ENCODE measurements at places on chromosomes 5 and 9.

GRCh38 chr5:6454628-6455053 is 6.0 kb downstream of the UBE2QL1 start:
- no peak for DNase-seq

GRCh38 chr9:18385696-18386490 is 88.1 kb upstream of the ADAMTSL1 start:
- DNase-seq = no peak

DNA sequence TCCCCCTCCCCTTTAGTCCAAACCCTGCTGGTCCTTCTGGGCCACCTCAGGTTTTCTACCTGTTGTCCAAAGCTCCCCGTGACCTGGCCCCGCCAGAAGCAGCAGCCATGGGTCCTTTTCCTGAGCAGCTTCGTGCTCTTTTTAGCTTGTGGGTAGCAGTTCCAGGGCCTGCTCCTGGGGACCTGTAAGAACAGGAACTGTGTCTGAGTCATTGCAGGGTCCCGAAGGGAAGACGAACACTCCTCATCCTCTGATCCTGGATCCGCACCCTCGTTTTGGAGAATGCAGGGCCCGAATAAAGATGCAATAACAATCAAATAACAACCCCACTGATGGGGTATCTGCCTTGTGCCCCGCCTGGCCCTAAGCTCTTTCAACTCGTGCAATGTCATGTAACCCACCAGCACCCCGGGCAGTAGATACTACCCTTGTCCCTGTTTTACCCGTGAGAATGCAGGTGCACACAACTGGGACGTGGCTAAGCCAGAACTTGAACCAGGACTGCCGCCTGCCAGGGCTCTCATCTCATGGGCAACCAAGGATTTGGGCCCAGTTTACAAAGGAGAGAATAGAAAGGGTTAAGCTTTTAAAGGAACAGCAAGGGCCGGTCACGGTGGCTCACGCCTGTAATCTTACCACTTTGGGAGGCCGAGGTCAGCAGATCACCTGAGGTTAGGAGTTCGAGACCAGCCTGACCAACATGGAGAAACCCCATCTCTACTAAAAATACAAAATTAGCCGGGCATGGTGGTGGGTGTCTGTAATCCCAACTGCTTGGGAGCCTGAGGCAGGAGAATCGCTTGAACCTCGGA is 33.2 kb downstream of the NEK6 start:
- no peak for DNase-seq

- DNase-seq = no peak
Measured at GRCh38 chr5:128669803-128670202, 131.8 kb upstream of the FBN2 start.

DNA sequence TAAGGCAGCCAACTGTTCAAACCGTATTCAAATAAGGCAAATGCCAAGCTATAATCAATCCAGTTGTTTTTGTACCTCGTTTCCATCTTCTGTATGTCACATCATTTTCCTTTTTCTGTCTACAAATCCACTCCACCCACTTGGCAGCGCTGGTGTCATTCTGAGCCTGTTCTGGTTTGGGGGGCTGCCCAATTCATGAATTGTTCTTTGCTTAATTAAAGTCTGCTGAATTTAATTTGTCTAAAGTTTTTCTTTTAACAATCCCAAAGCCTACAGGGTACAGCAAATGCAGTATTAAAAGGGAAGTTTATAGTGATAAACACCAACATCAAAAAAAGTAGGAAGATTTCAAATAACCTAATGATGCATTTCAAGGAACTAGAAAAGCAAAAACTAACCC is 93.3 kb downstream of the GTF3C4 start:
- DNase-seq = no peak

DNA sequence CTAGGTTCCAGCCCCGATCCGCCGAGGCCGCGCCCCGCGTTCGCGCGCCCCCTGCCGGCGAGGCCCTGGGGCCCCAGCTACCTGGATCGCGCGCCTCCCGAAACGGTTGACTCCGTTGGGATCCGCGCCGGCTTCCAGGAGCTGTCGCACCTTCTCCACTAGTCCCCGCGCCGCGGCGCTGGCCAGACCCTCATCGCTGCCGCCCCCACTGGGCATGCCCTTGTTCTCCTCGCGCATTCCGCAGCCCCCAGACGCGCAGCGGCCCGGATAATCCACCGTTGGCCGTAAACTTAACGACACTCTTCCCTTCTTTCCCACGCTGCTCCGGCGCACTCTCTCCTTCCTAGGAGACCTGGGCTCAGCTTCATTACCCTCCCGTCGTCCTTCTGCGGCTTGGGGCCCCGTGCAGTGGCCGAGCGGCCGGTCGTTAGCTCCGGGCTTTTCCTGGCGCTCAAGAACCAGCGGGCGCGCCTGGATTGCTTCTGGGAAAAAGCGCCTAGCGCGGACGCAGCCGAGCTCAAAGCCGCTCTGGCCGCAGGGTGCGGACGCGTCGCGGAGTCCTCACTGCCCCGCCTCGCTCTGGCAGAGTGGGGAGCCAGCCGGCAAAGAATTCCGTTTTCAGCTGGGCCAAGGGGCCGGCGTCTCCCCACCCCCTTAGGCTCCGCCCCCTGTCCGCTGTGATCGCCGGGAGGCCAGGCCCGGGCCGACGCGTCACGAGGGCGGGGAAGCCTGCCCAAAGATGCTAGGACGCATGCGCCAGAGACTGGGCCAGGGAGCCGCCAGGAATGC is at the start of gene CDKN2B:
Gene CDKN2B, minus strand, starts transcription at position 589 of the 789 bp plus-strand sequence. Its CDS starts 352 bp downstream, at position 237.
- peak; percentile 78 for DNase-seq

DNA sequence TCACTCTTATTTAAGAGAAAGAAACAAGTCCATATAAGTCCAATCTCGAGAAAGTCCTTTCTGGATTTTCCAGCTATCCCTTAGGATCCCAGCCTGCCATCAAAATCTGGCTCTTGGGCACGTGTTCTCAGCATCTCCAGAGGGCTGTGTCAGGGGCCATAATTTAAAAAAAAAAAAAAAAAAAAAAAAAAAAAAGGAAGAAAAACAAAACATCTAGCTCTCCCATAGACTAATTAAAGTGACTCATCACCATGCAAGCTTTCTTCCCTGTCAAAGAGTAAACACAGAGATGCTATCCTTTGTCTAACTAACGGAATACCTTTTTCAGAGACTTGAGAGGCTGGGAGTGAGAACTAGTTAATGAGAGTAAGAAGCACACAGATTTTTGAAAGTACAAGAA is 44.9 kb upstream of the MYO10 start:
- no peak for DNase-seq

GRCh38 chr5:66582499-66583165 is 13.6 kb upstream of the MAST4 start:
- DNase-seq = no peak

- DNase-seq = no peak
Measured at GRCh38 chr5:1836891-1837880, 36.0 kb downstream of the NDUFS6 start.

DNA sequence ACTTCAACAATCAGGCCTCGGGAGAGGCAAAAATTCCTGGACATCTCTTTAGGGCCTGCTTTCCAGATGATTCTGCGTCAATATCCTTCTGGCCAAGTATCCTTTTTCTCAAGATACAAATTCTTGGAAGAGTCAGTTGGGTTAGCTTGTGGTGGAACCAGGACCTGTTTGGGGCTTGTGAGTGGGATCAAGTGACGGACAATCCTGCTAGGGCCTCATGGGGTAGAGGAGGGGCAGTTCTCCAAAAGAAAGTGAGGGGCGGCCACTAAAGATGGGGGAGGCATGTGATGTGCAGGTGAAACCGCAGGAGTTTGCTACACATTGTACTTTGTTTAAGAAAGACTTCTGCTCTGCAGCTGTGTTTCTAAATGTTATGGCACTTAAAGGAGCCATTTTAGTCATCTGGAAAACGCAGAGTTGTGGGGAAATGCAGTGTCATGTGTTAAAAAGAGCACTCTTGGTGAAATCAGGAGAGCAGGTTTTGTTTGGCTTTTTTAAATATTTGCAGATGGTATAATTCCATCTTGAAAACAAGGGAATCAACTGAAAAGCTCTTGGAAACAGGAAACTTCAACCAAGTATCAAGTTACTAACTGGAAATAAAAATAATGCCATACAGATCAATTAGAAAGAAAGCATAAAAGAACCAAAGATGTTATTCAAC is 27.4 kb upstream of the GSN start:
- no peak for DNase-seq

DNA sequence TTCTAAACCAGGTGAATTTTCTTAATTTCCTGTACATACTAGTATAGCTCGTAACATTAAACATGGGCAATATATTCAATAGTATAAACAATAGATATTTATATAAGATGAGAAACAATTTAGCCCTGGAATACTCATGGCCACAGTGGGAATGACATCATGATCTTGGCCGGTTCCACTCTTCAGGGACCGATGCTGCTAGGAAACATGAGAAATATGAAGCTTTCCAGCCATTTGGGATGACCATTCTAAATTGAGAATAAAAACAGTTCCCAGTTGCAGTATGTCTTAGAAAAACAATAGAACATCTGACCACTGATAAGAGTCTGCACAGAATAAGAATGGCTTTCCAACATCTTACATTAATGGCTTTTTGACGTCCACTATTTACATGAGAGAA is 33.3 kb upstream of the SLCO6A1 start:
- no peak for DNase-seq

DNA sequence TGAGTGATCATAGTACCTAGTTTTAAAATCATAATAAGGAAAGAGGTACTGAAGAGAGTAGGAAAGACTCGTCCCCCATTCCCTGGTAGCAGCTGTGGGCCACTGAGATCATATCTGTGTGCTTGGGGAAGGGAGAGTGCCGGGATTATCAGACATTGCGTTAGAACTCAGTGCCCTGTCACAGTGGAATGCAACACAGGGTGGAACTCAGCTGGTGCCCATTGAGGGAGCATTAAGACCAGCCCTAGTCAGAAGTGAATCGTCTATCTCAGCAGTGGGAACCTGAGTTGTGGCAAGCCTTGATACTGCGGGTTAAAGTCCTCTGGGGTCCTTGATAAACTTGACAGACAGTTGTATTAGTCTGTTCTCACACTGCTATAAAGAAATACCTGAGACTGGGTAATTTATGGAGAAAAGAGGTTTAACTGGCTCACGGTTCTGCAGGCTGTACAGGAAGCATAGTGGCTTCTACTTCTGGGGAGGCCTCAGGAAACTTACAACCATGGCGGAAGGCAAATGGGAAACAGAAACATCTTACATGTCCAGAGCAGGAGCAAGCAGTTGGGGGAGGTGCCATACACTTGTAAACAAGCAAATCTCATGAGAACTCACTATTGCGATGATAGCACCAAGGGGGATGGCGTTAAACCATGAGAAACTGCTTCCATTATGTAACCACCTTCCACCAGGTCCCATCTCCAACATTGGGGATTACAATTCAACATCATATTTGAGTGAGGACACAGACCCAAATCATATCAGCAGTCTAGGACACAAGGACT is 33.1 kb downstream of the NDUFAF2 start:
- no peak for DNase-seq

DNA sequence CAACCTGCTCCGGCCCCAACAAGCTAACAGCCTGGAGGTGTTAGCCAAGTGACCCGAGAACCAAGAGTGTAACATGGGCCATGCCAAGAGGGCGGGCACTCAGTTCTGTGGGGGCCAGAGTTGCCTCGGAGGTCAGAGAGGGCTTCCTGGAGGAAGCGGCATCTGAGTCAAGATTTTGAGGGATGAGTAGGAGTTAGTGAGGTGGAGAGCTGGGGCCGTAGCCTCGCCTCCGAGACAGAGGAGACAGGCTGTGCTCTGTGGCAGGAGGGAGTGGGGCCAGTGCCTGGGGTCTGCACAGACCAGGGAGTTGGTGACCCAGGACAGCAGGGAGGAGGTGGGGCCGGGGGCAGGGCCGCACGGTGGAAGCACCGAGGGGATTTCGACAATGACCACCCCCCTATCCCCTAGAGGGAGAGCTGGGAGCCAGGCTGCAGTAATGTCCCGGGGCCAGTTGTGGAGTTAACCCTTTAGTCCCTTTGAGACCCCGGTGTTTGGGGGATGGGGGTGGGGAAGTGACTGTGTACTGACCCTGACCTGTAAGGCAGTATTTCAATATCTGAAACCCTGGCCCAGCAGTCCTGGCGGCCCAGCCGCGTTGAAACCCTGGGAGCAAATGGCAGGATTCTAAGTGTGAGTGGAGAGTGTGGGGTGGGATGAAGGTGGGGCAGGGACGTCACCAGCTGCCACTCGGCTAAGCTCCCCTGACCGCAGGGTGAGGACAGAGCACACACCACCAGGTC is 148.7 kb upstream of the COL5A1 start:
- DNase-seq = no peak

DNA sequence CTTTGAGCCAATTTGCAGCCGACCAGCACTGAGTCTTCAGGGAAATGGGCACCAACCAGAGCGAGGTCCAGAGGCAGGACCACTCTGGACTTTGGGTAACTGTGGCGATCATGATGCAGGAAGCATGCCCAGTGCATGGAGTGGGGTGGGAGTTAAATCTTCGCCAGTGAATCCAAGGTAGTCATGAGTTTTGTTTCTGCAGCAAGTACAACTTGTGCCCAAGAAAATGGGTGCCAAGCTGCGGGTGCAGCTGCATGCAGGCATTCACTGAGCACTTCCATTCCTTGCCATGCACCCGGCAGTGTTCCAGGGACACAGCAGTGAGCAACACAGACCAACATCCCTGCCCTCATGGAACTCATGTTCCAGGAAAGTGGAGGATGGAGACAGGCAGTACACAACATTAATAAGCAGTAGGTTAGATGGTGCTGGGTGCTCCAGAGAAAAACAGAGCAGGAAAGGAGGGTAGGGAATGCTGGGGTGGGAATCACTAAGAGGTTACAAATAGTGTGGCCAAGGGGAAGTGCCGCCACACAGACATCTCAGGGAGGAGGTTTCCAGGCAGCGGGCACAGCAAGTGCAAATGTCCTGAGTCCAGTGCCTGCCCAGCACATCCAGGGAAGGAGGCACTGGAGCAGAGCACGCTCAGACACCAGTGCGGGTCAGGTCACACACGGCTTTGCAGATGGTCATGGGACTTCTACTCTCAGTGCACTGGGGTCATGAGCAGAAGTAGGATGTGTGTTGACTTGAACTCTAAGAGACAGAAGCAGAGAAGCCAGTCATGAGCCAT is 48.2 kb upstream of the LMX1B start:
- DNase-seq = no peak

DNA sequence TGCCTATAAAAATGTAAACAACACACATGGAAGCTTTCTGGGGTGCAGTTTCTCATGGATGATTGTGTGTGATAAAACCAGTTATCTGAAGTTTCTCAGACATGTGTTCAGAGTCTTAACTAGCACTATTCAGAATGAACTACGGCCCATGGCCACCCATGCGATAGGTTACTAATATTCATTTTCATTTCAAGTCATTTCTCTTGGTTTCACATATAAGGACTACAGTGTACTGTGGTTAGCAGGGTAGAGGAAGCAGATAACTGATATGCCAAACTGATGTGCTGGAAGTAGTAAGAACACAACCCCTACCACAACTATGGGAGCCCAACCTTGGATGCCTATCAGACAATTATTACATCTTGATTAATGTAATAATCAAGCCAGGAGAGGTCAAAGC is 372.1 kb downstream of the DTWD2 start:
- DNase-seq = no peak

DNA sequence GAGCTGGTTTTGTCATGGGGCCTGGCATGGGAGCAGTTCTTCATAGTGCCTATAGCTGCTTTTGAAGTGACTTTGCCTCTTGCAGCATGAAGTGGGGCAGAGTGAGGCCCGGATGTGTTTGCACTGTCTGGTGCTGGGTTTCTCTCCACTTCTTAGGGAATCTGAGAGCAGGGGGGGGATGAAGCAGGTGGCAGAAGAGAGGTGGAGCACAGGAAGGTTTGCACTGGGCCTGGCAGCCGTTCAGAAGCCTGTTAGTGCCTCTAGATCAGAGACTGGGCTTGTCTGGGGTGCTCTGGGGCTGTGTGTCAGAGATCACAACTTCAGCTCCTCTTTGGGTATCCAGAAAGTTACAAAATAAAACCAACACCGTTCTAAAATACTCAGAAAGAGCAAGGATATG is 18.4 kb downstream of the USP20 start:
- no peak for DNase-seq
